ENCODE measurements at places on chromosomes 3 and 15.

DNA sequence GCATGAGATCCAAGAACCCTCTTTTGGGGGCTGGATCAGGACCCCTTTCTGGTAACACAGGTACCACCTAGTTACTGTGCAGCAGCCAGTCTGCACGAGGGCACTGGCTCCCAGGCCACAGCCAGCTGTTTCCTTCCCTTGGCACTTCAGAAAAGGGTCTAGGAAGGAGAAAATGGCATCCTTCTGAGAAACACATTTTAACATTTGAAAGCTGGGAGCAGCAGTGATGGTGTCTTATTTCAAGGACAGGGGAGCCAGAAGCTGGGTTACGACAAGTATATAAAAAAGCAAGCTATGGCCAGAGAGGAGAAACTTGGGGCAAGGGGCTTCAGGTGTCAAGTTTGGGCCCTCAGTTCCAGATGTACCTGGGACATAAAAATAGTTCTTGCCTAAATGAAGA lies 282.8 kb downstream of the CTNNB1 start:
- no peak for DNase-seq

- no peak for DNase-seq
These were observed 87.5 kb upstream of the ATP13A5 start for GRCh38 chr3:193465992-193466608.

DNA sequence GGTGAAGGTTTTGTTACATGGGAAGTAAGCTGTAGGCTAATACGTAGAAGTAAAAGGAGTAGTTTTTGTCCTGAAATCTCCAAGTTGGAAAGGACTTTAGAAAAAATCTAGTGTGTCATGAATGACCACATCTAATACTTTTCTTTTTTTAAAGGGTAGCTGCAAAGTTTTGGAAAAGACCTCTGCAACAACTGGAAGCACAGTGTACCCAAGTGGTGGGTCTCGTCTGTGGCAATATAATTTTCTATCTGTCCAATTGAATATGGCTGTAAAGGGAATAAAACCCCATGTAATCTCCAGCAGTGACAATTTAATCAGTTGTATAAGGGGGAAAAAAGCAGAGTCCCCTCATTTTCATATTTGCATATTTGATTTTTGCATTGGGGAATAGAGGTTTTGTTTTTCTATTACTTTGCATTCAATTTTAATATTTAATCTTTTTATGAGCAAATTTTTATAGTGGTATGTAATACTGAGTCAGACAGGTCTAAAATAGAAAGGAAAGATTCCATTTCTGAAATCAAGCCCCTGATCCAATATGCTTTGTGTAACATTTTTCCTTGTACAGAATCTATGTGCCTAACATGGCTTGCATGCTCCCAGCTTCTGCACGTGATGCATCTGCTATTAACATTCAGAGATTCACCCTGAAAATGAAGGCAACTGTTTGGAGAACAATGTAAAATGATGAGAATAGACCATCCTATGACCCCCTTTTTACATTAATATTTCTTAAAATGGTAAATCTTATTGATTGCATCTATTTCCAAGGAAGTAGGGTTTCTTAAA lies 531.4 kb downstream of the ZIC1 start:
- DNase-seq, result no peak

- no peak for DNase-seq
These were observed 397.3 kb upstream of the PROK2 start for GRCh38 chr3:72182206-72182605.

DNA sequence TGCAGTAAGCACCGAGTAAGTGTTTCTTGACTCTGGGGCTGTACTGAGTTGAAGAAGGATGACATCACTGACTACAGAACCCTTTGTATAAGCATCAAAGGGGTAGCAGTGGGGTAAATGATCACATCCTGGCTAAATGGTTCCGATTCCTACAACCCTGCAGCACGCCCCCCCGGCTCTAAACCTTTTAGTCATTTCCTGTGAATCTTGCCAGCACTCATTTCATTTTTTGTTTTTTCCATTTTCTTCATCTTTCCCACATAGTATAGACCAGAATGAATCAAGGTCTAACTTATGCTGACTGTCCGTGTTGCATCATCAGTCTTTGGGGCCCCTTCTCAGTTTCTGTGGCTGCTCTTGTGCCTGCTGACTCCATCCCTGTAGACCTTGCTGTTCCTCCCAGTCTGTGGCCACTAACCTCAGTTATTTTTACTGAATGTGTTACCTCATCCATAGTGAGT lies 383.1 kb upstream of the TPRG1 start:
- peak; percentile 19 for DNase-seq

- DNase-seq, result no peak
These were observed 63.8 kb upstream of the GLCE start for GRCh38 chr15:69096626-69097025.

DNA sequence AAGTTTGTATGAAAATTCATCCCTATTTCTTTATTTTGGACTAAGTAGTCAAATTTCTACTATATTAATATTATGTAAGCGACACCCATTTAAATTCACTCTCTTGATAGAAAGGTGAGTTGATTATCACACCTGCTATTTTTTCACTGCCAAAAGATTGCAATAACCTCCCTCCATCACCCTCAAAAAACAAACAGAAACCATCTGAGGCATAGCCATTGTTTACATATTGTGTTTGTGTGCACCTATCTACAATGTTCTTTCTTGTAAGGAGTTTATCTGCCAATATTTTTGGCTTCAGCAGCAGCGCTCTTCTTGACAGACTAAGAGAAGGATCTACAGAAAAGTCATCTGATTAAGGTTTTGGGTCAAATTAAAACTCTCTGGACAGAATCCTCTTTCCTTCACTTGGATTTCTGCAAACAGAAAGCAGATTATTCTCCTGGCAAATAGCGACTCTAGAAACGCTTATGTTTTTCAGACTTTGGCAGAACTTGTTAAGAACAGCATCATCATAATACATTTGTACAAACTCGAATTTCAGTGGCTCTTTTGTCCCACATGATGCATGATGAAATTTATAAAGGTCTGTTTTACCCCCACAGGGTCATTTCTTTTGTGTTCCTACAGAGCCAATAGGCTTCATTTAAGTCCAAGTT lies 48.6 kb downstream of the KCNMB2 start:
- no peak for DNase-seq

GRCh38 chr3:188701485-188701969 lies 470.2 kb upstream of the TPRG1 start:
- DNase-seq, result no peak

- DNase-seq, result no peak
These were observed 927 bp downstream of the SMAD6 start for GRCh38 chr15:66702787-66703539.

GRCh38 chr3:42631620-42632019 lies 21.9 kb upstream of the ZBTB47 start:
- DNase-seq, result no peak

DNA sequence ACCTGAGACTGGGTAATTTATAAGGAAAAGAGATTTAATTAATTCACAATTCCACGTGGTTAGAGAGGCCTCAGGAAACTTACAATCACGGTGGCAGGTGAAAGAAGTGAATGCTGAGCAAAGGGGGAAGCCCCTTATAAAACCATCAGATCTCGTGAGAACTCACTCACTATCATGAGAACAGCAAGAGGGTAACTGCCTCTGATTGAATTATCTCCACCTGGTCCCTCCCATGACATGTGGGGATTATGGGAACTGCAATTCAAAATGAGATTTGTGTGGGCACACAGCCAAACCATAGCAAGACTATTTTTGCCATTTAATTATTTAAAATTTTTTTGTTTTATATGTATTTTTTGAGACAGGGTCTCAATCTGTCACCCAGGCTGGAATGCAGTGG lies 27.0 kb upstream of the KCTD6 start:
- DNase-seq, result no peak

GRCh38 chr15:69288011-69288410 lies 10.7 kb upstream of the PAQR5 start:
- DNase-seq, result no peak

DNA sequence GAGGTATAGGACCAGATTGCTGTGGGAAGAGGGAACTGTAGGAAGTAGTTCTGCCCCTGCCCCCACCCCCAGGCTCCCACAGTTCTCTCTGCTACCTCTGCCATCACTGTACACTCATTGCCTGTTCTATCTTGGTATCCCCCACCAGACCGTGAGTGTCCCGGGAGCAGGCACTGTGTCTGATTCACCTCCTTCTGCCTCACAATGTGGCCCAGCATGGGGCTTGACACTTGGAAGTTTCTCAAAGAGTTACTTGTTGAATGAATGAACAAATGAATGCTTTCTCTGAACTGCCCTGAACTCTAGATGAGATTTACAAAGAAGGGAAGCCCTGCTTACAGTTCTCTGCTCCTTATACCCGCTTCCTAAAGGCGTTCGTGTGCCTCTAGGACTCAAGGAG lies 27.1 kb upstream of the PIK3CB start:
- DNase-seq, result peak; percentile 76

- DNase-seq, result no peak
These were observed 17.5 kb downstream of the CCR4 start for GRCh38 chr3:32968920-32969389.

DNA sequence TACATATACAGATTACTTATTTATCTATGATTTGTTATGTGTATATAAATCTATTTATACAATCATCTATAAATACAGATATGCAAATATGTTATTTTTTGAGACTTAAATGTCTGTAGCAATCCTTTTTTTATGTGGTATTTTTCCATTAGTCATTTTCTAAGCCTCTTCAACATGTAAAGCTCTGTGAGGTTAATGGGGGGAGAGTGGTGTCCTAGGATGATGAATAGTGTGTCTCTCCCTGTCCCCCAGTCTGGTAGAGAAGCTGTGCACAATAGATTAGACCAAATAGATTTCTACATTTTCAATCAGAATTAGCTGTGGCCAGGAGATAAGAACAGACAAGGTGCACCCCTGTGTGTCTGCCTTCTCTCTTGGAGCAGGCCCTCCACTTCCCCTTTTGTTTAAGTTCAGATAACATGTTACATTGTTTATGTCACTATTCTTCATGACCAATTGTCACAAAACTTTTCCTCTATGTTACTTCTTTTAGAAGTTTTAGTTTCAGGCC lies 453.9 kb downstream of the LPP start:
- no peak for DNase-seq

DNA sequence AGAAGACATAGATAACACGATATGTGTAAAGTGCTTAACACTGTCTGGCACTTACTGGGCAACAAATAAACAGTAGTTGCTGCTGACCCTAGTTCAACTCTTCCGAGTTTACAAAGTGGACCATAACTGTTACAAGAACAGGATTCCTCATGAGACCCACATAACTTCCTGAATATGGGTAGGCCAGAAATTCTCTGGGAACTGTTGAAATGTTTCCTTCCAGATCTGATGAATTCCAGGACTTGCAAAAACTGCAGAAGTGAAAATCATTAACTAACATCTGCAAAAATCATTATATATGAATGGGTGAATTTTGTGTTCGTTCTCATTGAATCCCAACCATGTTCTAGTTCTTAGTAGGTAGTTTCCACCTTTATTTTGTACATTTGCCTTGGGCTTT lies 181.7 kb upstream of the MME start:
- DNase-seq, result no peak

GRCh38 chr3:128591738-128592426 lies 58.7 kb downstream of the RPN1 start:
- DNase-seq, result no peak

DNA sequence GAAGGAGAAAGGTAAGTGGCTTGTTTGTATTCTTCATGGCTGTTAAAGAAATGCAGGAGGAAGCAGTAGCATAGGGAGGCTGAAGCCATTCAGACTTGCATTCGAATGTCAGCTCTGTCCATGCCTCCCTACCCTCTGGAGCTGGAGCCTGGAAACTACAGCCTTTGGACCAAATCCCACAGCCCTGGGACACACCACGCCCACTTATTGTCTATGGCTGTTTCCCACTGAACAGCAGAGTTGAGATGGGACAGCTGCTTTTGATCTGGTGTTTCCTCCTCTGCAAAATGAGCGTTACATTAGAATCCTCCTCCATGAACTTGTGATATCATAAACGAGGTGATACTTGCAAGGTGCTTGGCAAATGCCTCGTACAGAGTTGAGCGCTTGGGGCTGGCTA lies 3.6 kb downstream of the FAM107A start:
- no peak for DNase-seq

DNA sequence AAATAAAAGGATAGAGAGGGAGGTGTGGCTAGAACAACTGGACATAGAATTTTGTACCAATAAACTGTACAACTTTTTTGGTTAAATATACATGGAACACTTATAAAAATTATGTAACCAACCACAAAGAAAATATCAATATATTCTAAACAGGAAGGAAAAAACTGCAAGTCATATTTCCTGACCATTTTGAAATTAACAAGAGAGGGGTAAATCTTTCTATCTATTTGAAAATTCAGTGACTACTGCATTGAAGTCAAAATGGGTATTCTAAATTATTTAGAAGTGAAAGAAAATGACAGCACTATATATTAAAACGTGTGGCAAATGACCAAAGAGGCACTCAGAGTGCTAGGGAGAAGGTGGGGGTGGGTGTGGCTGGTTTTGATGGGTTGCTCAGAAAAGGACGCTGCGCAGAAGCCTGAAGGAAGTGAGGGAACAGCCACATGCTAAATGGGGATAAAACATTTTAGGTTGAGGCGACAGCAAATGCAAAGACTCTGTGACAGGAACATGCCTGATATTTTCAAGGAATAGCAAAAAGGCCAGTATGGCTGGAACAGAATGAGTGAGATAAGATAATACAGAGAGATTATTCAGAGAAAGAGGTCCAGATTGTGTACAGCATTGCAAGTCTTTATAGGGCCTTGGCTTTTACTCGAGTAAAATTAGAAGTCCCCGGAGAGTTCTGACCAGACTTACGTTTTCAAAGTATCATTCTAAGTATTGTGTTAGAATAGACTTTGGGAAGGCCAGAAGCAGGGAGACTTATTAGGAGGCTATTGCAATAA lies 41.1 kb downstream of the ERICH6 start:
- no peak for DNase-seq

- DNase-seq, result no peak
These were observed 4.1 kb downstream of the CCDC12 start for GRCh38 chr3:46972396-46972795.

- DNase-seq, result no peak
These were observed 103.3 kb downstream of the ATG7 start for GRCh38 chr3:11375333-11376088.

DNA sequence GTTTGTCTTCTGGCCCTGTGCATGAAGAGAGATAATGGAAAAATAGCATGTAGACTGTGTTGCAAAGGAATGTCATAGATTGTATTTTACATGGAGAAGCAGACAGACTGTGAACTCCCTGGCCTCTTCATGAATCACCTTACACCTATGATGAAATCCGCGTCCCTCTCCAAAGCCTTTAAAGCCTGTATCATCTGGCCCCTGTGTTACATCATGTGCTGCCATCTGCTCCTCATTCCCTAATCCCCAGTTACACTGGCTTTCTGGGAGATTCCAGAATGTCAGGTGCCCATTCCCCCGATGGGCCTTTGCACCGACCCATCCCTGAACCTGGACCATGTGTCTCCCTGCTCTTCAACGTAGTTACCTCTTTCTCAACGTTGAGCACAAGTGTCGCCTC lies 190.8 kb downstream of the ADAMTSL3 start:
- no peak for DNase-seq

- DNase-seq, result no peak
These were observed 989.5 kb downstream of the TUSC7 start for GRCh38 chr3:117699058-117699457.

- DNase-seq, result no peak
These were observed 71.9 kb upstream of the RNU6-1 start for GRCh38 chr15:67911727-67912126.

All from H54 (cell line).